ENCODE measurements at places on chromosomes 7 and 10.

- DNase-seq, result no peak
These were observed 30.3 kb upstream of the CREB3L2 start for GRCh38 chr7:138032186-138032585.

GRCh38 chr7:151131592-151132293 lies 35.8 kb downstream of the GBX1 start:
- DNase-seq, result no peak

DNA sequence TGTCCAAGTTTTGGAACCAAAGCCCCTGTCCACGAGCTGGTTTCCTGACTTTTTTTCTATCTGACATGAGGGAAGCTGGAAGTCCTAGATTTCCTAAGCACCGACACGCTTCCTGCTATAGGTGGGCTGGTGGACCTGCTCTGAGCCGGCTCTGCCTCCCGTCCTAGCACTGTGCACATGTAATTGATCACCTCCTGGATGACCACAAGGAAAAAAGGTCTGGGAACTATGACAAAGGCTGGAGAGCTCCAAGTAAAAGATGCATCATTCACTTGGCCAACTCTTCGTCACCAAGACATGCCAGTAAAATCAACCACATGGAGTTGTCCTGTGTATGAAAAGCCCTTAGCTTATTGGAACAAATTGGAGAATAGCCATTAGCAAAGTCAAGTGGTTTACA lies 104.8 kb downstream of the ITIH5 start:
- DNase-seq, result no peak

GRCh38 chr7:39673868-39674267 lies 50.5 kb downstream of the RALA start:
- DNase-seq, result no peak

GRCh38 chr10:35353395-35353794 lies 17.1 kb downstream of the CCNY start:
- DNase-seq, result no peak

DNA sequence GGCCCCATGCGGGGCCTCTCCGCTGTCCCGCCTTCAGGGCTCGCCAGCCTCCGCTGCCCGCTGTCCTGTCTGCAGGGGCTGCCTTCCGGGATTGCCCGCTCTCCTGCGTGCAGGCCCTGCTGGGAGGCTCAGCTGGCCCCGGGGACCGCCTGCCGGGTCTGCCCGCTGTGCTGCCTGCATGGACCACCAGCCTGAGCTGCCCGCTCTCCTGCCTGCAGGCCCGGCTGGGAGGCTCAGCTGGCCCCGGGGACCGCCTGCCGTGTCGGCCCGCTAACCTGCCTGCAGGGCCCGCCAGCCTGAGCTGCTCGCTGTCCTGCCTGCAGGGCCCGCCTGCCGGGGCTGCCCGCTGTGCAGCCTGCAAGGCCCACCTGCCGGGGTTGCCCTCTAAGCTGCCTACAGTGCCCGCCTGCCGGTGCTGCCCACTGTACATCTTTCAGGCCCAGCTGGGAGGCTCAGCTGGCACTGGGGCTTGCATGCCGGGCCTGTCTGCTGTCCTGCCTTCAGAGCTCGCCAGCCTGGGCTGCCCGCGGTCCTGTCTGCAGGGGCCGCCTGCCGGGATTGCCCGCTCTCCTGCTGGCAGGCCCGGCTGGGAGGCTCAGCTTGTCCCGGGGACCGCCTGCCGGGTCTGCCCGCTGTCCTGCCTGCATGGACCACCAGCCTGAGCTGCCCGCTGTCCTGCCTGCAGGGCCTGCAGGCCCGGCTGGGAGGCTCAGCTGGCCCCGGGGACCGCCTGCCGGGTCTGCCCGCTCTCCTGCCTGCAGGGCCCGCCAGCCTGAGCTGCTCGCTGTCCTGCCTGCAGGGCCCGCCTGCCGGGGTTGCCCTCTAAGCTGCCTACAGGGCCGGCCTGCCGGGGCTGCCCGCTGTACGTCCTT lies 165.1 kb downstream of the GLRX3 start:
- peak; percentile 0 for DNase-seq

DNA sequence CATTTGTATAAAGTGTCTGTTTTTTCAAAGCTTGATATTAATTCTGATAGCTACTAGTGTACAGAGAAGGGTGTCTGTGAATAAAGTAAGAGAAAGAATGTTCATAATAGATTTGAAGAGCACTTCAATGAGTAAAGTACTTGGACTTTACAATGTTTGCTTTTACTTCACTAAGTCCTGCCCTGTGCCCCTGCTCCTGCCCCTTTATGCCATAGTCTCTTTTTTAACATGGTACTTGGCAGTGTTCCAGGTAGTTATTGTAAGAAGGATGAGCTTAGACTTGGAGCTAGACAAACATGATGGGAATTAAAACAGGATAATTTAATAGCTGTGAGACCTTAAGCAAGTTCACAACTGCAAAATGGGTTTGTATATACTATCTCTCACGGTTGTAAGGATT lies 41.0 kb downstream of the ZEB1 start:
- no peak for DNase-seq

DNA sequence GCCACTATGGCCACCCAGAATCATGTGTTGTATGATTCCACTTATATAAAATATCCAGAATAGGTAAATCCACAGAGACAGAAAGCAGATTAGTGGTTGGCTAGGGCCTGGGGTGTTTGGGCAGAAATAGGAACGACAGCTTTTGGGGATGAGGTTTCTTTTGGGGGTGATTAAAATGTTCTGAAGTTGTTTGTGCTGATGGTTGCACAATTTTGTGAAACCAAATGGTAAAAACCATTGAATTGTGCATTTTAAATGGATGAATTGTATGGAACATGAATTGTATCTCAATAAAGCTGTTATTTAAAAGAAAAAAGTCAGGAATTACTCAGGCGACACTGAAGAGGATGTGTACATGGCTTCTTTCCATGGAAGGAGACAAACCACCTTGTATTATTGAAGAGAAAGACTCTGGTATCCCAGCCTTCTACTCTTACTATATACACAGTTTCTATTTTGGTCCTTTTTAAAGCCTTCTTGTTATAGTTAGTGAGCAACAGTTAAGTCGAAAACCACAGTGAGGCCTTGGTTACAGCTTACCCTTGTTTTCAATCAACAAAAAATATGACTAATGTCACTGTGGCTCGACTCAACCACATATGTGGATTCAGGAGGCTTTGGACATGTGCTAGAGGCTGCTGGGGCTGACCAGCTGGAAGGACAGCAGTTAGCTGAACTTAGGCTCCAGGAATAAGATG lies 57.1 kb upstream of the KMT2E start:
- DNase-seq, result no peak

DNA sequence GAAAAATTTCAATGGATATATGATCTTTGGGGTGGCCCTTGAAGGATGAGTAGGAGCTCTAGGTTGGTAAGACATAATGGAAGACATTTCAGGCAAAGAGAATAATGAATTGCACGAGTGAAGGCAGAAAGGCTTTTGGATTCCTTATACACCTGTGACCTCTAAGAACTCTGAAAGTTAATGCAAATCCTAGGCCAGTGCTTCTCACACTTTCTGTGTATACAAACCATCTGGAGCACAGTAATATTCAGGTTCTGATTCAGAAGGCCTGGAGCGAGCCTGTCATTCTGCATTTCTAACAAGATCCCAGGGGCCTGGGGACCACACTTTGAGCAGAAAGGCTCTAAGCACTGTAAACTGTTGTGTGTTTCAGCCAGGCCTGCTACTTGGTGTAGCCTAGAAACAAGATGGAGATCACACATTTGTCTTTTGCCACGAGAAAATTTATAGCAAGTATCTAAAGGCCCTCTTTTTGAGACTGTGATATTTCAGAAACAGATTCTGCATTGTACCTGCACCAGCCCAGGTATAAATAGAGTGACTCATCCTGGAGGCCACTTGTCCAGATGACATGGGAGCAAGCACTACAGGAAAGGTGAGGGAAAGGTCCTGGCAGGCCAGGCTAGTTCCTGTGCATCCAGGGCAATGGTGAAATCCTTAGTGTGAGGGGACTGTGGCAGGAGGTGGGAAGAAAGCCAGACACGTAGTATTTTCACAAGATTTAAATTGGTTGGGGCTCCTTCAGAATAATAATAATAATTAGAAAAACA lies 24.4 kb downstream of the MRPS33 start:
- no peak for DNase-seq

GRCh38 chr10:118953598-118954393 lies 75.7 kb upstream of the NANOS1 start:
- no peak for DNase-seq

GRCh38 chr7:1755783-1756625 lies 85.9 kb downstream of the ELFN1 start:
- DNase-seq, result no peak

DNA sequence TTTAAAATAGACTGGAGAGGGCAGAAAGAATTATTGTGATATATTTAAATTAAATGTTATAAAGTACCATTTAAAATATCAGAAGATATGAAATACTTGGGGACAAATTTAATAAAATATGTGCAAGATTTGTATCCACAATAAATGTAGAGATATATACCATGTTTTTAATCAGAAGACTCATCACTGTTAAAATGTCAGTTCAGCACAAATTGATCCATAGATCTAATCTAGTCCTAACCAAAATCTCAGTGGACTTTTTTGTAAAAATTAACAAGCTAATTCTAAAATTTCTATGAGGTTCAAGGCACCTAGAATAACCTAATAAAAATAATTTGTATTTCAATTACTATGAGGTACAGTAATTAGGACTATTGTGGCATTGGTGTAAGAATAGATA lies 96.4 kb downstream of the CTNNA3 start:
- no peak for DNase-seq

DNA sequence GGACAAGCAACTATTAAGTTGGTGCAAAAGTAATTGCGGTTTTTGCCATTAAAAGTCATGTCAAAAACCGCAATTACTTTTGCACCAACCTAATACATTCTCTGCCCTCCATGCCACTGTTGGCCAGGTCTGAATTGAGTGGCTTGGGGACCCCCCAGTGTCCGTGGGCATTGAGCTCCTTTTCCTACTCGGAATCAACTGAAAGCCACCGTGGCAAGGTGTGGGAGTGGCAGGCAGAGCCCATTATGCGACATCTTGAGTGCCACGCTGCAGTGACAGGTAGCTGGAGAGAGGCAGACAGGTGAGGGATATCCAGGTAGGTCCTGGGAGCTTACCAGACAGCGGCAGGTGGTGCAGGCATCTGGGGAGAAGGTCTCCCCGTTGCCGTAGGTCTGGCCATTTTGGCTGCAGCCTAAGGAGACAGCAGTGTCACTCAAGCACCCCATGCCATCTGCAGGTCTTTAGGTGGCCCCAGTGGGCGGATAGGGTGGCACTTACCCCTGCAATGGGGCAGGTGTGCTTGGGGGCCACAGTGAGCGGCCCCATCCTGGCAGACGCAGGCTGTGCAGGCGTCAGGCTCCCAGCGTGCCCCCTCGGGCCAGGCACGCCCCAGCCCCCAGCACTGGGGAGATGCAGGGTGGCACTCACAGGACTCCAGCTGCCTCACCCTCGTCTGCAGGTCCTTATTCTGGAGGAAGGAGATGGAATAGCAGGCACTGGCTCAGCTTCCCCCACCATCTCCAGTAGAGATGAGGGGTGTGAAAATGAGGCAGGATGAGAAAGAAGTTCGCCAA lies 3.5 kb downstream of the KCP start:
- DNase-seq, result no peak

DNA sequence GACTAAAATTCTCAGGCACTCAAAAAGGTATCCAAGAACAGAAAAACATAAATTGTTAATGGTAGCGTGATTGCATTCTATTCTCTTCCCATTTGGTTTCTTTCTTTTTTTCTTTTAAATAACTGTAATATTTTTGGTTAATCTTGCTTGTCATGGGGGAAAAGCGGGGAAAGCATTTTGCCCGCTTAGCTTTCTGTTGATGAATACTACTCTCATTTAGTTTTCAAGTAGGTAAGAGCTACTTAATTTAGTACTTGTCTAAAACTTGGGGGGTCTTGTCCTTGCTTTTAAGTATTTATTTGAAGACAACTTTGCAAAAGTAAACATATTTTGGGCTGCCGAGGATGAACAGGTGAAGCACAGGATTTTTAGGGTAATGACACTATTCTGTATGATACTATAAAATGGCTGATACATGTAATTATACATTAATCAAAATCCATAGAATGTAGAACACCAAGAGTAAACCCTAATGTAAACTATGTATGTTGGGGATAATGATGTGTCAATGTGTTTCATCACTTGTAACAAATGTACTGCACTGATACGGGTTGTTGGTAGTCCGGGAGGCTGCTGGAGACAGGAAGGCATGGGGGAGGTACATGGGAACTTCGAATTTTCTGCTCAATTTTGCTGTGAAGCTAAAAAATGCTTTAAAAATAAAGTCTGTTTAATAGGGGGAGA lies 1.7 kb downstream of the TES start:
- no peak for DNase-seq

GRCh38 chr7:127895814-127896280 lies 135.4 kb downstream of the LRRC4 start:
- no peak for DNase-seq

- peak; percentile 57 for DNase-seq
These were observed 623 bp downstream of the TYSND1 start for GRCh38 chr10:70145666-70146488.

DNA sequence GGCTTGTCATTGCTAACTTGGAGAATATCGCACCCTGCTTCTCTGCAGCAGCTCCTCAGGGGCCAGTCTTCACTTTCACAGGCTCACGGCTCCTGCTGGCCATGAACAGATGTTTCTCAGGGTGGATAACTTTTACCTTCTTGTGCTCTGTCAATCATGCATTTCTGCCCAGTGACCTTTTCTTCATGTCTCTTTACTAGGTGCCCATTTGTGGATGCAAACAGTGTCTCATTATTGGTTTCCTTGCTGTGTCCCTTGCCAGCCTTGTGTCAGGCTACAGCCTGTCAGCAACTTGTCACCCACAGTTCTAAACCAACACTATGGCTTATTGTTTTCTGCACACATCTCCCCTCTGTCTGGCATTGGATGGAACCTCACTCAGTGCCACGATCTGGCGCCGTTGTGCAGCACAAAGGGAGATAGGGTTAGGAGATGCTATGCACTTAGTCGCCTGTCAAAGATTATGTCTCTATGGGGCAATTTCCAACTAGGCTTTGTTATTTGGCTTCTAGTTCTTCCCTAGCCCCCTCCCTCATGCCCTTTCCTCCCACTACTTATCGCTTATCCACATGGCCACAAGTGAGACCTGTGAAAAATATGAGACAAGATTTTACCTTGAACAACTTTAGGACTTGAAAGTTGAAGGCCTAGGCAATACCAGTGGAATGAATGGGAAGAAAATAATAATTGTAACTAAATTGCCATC lies 45.7 kb upstream of the NXPH1 start:
- DNase-seq, result no peak

GRCh38 chr10:42177077-42177792 lies 461.1 kb downstream of the ZNF33B start:
- no peak for DNase-seq
